ENCODE measurements at places on chromosomes 11 and 22.
A peak's percentile ranks its signal among the peaks of the same experiment; 100 is the strongest.

DNA sequence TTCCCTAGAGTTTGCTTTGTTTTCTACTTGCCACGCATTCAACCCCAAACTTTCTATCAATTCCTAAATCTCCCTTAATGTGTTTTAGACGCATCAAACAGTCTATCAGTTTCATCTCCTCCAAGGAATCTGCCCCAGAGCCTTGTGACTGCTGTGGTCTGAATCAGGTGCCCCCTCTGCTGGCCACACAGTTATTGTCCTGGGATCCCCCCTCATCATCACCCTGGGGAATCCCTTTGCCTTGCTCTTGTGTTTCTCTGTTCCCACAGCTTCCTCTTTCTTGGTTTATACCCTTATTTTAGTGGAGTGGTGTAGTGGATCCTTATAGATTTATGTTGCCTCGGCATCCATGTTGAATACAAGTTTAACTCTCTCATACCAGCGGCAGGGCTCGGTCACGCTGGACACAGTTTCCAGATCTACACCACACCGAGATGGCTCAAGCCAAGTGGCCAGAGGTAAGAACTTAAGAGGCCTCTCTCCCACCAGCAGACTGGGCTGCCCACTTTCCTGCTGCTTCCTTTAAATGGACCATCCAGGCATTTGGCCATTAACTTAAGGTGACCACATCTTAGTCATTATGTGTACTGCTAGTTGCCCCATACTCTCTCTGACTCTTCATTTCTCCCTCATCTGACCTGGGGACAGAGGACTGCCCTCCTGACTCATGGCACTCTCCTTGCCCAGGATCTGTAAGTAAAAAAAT lies 8.2 kb downstream of the UPB1 start:
- DNase-seq, result peak; percentile 66

DNA sequence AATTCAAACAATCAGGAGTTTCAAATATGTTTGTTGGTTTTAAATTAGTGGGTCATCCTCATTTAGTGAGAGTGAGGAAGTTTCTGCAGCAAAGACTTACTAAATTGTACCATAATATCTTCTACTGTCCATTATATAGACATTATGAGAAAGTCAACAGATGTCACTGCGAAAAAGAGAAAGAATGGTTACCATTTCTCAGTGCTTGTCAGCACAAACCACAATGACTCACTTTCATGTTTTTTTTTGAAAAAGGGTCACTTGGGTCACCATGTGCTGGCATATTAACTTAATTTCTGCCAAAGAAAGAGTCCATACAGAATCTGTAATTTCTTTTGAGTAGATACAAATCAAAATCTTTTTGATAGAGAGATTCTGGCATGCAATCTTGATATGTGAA lies 924.6 kb upstream of the FAT3 start:
- no peak for DNase-seq

- no peak for DNase-seq
These were observed 10.6 kb downstream of the TSPAN32 start for GRCh38 chr11:2312232-2313042.

- DNase-seq, result no peak
These were observed 122.7 kb downstream of the RBFOX2 start for GRCh38 chr22:35905894-35906293.

DNA sequence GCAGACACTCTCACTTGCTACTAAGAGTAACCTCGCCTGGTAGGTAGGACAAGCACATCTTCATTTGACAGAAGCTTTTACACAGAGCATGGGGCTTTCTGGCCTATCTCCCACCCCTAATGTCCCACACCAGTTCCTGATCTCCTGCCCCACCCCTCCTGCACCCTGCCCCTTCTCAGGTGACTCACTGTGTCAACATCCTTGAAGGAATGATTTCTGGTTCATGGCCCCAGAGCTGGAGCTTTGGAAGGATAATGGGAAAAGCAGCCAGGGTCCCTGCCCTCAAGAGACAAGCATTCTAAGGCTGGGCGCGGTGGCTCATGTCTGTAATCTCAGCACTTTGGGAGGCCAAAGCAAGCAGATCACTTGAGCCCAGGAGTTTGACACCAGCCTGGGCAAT lies 47.2 kb downstream of the LRFN4 start:
- no peak for DNase-seq

GRCh38 chr11:61384271-61385242 lies 7.8 kb upstream of the TMEM216 start:
- DNase-seq, result no peak

- DNase-seq, result no peak
These were observed 254.0 kb upstream of the TBCEL start for GRCh38 chr11:120769906-120770305.

DNA sequence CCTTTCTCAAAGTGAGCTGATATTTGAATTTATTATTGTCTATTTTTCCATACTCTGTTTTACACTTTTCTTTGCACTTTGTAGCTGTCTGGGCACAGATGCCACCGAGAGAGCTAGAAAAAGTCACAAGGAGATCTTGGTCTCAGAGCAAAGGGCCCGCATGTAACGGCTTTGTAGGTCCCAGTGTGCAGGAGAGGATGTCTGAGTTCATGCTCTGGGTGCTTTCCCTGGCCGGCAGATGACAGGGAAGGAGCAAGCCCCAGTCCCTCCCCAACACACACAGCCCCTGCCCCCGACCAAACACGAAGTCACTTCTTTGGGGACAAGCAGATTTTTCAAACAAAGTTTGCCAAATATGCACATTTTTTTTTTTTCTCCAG lies 55.8 kb downstream of the SMIM38 start:
- DNase-seq, result no peak

GRCh38 chr22:16954060-16954403 lies 54.0 kb downstream of the GAB4 start:
- no peak for DNase-seq

DNA sequence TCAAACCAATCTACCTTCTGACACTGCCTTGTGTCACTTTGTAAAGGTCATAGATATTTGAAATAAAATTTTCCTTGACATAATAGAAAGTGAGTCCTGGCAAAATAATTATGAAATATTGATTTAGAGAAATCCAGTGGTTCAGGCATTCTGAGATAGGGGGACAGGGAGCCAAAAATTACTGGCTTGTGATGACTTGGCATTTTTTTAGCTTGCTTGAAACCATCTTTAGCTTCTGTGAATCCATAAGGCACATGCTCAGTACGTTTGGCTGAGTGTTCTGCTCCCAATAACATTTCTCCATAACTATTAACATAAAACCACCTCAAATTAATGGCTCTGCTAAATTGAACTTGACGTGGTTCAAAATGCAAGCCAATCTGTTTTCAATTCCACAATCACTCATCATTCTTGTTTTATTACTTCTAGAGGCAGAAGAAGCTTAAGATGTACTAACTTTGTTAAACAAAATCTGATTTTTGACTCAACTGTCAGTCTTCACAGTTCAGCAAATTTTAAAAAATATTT lies 209.0 kb downstream of the LRRC4C start:
- DNase-seq, result no peak

DNA sequence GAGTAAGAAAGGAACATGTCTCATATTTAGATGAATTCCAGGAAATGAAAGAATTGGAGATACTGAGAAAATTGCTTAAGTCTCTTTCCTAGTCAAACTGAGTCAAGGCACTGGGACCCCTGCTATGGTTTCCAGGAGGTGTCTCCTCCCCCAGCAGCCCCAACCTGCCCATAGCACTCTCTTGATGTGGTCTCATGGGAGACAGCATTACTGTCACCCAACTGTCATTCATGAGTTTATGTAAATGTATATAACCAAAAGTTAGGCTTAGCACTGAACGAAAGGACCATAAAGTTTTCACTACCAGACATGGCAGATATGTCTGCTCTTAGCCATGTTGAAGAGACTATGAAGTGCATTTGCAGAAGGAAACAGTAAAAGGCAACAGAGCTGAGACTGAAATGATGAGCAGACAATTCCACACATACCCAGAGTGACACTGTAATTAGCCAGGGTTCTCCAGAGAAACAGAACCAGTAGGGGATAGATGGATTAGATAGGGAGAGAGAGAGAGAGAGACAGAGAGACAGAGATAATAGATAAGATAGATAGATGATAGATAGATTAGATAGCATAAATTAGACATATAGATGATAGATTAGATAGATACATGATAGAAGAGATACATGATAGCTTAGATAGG lies 328.1 kb downstream of the BRD1 start:
- DNase-seq, result no peak

DNA sequence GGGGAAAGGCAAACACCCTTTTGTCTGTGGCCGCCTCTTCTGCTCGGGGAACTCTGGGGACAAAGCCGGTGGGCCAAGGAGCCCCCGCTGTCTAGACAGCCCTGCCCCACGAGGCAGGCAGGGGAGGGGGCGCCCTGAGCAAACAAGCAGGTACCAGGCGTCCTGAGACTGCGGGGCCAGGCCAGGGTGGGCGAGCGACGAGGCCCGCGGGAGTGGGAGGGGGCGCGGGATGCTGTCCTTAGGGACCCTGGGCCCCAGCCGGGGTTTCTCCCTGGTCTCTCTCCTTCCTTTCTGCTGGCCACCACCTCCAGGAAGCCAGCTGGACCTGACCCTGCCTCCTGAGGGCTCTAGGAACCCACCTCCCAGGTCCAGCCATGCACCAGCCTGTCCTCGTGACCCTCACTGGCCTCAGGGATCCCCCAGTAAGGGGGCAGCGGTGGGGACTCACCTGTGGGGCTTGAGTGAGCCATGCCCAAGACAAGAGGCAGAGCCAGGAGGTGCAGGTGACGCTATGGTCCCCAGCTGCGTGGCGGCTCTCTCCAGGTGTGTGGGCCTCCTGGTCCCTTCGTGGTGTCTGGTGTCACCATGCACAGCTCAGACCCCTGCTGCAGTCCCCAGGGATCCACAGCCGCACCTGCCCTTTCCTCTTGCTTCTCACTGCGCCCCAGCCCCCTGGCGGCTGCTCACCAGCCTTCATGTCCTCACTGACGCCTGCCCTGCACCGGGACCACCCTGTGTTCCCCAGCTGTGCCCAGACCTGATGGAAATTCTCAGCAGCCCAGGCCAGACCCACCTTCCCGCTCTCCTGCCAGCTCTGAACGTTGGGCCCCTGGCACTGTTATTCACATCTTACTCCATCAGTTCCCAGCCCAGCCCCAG lies 26.5 kb upstream of the MUC5AC start:
- DNase-seq, result no peak

DNA sequence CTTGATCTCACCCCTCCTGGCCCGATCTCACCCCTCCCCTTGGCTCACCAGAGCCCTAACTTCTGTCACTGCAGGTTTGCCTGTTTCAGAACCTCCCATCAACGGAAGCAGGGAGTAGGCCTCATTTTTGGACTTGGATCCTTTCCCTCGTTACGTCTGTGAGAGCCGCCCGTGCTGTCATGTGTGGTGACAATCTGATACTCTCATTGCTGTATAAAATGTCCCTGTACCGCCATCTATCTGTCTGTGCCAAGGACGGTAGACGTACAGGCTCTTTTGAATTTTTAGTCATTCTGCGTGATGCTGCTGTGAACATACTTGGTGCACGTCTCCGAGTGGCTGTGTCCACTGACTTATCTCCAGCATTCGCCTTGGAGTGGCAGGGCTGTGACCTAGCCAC lies 1163.1 kb downstream of the BRD1 start:
- DNase-seq, result no peak

GRCh38 chr22:50190182-50190940 lies 4.6 kb downstream of the TRABD start:
- DNase-seq, result peak; percentile 77

DNA sequence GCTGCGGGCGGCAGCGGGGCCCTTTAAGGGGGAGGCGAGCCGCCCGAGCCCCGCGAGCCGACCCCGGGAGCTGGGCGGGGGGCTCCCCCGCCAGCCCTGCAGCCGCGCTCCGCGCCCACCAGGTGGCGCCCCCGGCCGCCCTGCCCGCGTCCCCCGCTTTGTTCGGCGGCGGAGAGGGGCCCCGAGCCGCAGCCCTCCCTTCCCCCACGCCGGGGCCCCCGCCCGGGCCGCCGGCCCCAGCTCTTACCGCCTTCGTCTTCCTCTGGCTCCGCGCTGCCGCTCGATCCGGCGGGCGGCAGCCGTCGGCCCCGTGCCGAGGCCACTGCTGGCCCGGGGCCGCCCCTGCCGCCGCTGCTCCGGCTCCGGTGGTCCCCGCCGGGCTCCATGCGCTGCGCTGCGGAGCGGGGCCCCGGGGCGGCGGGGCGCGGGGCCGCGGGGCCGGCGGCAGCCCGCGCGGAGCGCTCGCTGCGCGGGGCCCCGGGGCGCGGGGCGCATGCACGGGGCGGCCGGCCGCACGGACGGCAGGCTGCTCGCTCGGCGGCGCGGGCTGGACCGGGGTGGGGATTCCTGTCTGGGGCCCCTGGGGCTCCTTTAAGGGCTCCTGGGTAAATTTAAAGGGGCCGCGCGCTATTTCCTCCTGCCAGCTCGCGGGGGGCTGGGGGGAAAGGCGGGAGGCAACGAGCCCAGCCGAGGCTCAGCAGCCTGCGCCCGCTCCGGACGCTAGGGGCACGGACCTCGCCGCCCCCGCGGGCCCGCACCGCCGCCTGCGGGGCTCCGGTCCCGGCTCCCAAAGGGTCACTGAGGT lies at the start of gene ZFTA:
TSS of gene ZFTA (minus strand) at position 539 of the 805 bp plus-strand sequence. CDS start at position 386, 153 bp downstream.
- peak; percentile 63 for DNase-seq

- DNase-seq, result no peak
These were observed 9.5 kb downstream of the DRICH1 start for GRCh38 chr22:23622634-23623033.

DNA sequence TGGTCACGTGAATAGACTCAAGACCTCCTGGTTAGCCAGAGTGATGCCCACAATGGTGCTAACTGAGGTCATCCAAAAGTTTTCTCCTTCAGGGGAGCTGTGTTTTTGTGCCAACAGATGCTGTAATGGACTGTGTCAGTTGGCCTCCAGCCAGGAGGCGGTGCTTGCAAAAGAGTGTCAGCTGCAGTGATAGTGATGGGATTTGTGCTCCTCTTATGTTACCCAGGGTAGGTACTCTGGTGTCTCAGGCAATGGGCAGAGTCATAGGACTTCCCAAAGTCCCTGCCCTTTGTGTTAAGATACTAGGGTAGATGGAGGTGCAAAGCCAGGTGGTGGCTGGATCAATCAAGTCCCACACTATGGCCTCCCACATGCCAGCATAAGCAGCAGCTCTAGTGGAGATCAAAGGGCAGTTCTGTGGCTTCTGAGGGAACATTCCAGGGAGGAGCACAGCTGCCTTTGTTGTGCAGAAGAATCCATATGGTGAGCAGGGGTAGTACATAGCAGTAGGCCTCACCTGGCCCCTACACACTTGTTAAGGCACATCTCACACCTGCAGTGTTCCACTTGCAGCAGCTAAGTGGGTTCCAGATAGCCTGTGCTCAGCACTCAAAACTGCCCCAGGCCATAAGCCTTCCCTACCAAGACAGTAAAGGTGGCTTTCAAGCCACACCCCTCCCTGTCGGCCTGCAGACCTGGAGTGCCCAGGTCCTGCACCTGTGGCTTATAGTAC lies 9.4 kb upstream of the FANCF start:
- DNase-seq, result no peak

DNA sequence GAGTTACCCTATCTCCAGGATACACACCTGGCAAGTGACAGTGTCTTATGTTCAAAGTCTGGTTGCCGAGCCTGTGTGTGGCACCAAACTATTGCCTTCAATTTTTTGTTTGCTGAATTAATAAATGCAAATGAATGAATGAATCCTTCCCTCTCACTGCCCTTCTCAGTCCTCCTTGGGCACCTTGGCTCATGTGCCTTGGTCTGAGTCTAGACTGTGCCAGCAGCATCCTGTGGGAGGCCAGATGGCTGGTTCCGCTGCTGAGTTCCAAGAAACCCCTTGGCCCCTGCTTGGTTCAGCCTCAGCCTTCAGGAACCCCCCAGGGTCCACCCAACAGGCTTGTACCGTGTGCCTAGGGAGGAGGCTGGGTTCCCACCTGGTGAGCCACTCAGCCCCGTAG lies 31.0 kb downstream of the TOB2 start:
- no peak for DNase-seq

Data from activated naive CD4-positive, alpha-beta T cell treated with Interleukin-2 at 50 U/mL for 16 hours (primary cell).